ENCODE measurements at places on chromosomes 7 and 10.

DNA sequence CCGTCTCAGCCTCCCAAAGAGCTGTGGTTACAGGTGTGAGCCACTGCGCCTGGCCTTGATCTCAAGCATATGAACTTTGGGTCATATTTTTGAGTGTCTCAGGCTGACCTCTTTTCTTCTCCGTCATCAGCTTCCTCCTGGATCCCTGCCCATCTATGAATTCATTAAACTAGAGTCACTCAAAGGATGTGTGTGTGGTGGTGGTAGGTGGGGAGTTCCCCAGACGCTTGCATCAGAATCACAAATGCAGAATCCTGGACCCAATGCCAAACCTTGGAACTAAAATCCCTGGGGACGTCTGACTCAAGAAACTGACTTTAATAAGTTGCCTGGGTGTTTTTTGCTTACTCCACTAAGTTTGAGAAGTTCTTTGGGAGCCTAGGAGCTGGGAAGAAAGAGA is 6.7 kb upstream of the CREB5 start:
- DNase-seq: no peak

DNA sequence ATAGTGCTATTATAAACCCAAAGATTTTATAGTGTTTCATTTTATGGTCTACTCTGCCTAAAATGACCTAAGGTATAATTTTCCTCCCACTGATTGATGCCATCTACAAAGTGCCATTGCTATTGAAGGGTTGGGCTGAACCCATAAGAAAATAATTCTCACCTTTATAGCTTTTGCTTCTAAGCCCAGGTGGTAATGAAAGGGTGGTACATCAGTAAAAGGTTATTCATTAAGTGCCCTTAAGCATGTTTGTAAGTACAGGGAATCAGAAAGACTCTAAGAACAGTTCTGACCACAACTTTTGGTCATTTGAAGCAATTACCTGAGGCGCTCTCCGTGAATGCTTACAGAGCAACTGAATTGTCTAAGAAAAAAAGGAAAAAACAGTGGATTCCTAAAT is 1247.3 kb downstream of the NXPH1 start:
- no peak for DNase-seq

DNA sequence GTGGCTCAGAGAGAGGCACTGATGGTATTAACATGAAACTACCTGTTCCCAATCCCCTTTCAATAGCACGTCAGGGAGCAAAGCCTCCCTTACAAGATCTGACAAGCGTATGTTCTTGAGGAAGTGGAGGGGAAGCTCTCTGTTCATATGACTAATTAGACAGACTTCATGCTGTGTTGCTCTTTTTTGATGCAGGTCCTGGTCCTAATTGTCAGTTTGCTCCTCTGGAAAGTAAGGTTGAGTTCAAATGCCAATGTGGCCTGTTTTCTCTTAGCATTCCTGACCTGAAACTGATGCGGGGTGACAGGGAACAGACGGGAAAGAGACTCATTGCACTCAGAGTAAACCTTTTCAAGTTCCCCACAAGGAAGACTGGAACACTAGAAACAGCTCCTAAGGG is 27.0 kb upstream of the TBX20 start:
- no peak for DNase-seq

GRCh38 chr10:25455980-25456567 is 281.3 kb downstream of the GPR158 start:
- DNase-seq: no peak

All from stimulated activated CD8-positive, alpha-beta memory T cell treated with anti-CD3 and anti-CD28 coated beads, Interleukin-4, amount 100 ng/mL, for 1 hour (primary cell).